ENCODE measurements at places on chromosomes 3 and 15.

DNA sequence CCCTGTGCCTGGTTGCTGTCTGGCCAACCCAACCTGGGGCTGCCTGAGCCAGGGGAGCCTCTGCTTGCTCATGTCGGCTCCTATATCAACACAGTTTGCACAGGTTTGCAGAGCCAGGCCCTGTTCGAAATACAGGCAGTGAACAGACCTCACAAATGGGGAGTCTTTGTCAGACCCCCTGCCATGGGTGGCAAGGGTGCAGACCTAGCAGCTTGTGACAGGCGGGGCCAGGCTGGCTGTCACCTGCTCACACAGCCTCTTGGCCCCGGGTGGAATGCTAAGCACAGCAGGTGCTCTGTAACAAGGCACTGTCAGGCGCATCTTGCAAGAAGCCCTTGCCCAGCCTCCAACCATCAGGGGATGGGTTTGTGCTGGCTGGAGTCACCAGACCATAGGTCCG, 47.3 kb downstream of the BDH1 start:
- DNase-seq: no peak

DNA sequence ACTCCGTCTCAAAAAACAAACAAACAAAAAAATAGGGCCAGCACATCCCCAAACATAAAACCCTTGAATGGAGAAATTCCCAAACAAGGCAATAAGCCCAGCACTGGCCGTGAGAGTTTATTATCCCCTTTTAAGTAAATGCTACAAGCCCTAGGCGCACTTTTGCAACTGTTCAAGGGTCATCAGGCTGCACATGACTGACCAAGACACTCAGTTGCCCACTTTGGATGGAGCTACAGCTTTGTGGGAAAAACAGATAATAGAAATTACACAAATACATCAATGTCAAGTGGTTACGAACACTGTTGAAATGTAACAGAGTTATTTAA, 33.7 kb upstream of the ZNF445 start:
- DNase-seq: no peak

GRCh38 chr3:185470323-185470722, 28.5 kb downstream of the TMEM41A start:
- no peak for DNase-seq

- no peak for DNase-seq
Observed at GRCh38 chr3:188339410-188340295, 185.7 kb downstream of the LPP start.

DNA sequence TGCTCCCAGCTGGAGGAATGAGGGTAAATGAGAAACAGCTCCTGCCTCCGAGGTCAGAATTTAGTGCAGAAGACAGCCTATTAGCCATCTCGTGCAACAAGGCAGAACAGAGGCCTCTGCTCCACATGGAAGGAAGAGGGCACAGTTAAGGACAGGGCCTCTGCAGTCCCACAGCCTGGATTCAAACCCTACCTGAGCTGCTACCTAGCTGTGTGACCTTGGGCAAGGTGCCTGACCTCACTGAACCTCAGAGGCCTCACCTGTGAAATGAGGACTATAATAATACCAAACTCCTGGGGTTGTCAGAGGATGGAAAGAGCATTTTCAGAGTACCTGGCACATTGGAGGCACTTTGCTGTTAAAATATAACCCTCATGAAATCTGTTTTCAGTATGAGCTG, 285.7 kb upstream of the CTNNB1 start:
- DNase-seq: no peak

DNA sequence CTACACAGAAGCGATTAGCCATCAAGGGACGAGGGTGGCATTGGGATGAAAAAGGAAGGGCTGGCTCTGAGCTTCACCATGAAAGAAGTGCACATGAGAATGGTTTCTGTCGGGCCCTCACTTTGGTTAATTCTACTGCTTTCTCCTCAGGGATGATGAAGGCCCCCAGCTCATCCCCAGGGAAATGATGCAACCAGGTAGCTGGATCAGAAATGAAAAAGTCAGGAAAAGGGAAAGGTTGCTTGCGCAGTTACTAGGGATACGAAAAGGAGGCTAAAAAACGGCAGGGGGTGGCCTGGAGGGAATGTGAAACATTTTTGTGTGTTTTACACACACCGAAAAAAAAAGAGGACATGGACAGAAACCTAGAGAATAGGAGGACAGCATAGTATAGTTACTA, 1.4 kb upstream of the SLC27A2 start:
- DNase-seq: no peak

- DNase-seq: no peak
Observed at GRCh38 chr3:13515786-13516759, 32.9 kb upstream of the FBLN2 start.

- no peak for DNase-seq
Observed at GRCh38 chr15:75648156-75649000, 666 bp downstream of the SNX33 start.

GRCh38 chr3:138909904-138910303, 37.0 kb downstream of the FOXL2 start:
- no peak for DNase-seq

GRCh38 chr15:90949979-90950675, 4.6 kb upstream of the RCCD1 start:
- no peak for DNase-seq

DNA sequence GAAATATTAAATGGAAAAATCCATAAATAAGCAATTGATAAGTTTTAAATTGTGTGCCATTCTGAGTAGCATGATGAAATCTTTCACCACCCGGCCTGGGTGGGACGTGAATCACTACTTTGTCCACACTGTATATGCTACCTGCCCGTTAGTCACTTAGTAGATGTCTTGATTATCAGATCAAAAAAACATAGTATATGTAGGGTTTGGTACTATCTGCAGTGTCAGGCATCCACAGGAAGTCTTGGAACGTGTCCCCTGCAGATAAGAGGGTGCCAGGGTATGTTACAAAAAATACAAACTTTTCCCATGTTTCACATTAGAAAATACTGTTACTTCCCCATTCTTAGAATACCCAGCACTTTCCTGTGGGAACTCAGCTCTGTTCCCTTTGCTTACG, 35.2 kb downstream of the FAM81A start:
- DNase-seq: no peak

DNA sequence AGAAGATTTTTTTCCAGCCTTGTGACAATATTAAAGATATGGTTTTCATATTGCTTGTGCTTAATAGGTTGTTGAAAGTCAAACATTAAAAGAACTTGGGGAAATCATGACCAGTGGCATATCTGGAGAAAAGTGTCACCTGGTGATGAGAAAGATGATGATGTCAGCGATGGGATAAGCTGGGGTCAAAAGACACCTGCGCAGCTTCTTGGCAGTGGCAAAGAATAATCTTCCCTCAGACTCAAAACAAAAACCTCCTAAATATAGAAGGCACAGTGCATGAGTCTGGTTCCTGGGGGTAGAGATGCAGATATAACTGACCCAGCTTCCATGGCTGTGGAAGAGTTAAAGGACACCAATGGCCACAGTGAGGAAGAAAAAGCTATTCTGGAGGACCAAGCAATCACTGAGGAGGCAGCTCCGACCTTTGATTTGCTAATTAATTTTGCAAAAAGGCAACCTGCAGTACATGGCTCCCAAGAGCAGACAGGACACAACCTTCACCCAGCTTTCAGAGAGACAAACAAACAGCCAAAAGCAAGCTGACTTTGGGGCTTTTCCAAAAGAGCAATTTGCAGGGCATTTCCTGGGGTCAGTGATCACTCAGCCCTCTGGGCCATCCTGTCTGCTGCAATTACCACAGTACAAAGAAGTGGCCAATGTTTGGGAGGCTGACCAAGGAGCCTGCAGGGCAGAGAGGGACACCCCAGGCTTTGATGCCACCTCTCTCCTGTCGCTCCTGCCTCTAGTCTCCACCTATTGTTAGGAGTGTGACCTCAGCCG, 17.6 kb upstream of the SEMA5B start:
- DNase-seq: no peak

- DNase-seq: no peak
Observed at GRCh38 chr15:62063825-62064635, 2.7 kb upstream of the C2CD4A start.

DNA sequence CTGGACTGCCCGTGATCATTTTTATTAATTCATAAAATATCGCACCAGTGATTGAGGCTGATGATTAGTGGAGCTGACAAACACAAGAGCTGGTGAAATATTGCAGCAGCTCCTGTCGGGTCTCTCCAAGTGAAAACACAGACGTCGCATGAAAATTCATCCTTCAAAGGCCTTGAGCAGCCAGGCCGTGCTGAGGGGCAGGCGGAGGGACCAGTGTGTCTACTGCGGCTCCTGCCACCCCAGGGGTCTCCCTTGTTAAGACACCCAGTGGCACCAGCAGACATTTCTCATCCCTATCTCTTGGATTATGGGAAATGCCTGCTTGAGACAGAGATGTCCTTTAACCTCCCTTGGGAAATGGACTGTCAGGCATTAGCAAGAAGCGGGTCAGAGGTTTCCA, 289.4 kb upstream of the TLE3 start:
- DNase-seq: no peak

DNA sequence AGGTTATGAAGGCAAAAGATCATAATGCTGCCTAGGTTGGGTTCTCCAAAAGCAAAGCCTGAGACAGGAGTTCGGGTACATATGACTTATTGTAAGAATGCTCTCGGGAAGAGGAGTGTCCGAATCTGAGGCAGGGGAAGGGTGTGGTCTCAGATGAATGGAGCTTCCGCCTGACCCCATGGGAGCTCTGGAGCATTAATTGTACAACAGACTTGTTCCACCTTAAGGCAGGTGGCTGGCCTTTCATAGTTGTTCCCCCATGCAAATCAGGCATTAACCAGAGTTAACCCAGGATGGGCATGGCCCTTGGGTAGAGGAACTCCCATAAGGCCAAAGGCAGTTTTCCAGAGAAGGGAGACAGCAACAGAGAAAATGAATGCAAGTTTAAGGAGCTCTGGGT, 170.6 kb downstream of the MYRIP start:
- DNase-seq: no peak

- DNase-seq: no peak
Observed at GRCh38 chr3:188389711-188390342, 235.9 kb downstream of the LPP start.

DNA sequence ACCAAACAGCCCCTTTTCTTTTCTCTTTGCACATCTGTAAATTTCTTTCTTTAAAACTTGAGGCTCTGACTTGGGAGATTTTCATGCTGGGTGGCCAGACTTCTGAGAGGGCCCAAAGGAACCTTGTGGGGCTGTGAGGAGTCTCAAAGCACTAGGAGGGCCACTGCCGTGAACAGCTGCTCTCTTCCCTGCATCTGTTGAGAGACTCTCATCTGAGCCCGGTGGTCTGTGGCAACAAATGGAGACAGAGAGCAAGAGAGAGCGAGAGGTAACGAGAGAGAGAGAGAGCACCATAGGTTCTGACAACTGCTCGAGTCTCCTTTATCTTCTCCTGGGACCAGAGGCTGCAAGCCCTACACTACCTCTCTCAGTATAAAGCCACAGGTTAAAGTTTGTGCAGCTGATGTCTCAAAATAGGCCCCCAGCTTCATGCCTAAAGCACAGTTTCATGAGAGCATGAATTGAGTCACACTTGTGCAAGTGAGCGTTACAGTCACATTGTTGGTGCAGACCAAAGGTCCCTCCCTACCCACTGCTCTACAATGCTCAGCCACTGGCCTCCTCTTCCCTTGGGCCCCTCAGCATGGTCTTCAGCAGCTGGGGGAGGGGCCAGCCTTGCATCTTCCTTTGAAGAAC, 60.7 kb downstream of the ZNF621 start:
- no peak for DNase-seq

- no peak for DNase-seq
Observed at GRCh38 chr3:190666821-190667220, 152.9 kb downstream of the IL1RAP start.

DNA sequence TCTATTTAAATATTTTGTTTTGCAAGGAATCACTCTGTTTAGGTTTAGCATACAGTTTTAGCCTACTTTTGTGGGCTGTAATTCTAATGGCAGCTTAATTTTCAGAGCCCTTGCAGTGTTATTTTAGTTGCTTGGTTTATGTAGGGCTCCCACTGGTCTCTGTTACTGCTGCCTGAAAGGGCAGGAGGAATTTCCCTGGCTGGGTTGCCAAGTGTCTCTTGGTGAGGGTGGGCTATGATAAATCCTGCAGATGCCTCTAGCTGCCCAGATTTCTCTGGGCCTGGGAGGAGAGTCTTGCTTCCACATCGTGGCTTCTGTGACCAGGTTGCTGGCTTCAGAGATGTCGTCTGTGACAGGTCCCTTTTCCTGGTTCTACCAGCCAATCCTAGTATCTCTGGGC, 36.2 kb downstream of the ILDR1 start:
- DNase-seq: no peak

- DNase-seq: no peak
Observed at GRCh38 chr15:25426896-25427610, 11.8 kb downstream of the UBE3A start.

GRCh38 chr15:97350813-97351212, 609.7 kb upstream of the ARRDC4 start:
- no peak for DNase-seq

GRCh38 chr3:136428167-136428566, 178.0 kb downstream of the PCCB start:
- DNase-seq: no peak

DNA sequence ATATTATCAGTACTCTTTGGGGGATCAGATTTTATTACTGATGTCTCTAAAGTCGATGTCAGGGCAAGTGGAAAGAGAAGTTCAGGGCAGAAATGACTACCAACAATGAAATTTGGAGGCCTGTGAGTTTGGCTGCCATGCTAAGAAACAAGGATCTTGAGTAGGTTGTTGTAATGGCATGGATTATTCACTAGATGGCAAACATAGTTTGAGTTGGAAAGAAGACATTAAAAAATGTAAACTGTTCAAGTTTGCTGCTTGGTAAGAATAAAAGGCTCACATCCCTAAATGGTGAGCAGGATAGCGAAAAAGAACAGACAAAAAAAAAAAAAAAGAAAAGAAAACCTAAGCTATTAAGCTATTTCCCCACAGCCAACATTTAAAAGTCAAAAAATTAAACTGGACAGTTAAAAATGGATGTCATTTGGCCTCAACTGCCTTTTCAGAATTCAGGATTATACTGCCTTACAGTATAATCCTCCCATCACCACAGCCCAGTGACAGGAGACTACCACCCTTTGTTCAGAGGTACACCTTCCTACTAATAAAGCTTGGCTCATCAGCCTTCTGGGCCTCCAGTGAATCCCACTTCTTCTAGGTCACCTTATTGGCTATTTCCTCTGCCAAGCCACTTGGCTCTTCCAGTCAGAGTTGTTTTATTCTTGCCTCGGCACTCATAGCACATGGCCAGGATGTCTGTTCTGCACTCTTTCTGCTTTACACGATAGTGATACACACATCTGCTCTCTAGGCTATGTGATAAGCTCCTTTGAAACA, 163.7 kb downstream of the PLD1 start:
- no peak for DNase-seq

DNA sequence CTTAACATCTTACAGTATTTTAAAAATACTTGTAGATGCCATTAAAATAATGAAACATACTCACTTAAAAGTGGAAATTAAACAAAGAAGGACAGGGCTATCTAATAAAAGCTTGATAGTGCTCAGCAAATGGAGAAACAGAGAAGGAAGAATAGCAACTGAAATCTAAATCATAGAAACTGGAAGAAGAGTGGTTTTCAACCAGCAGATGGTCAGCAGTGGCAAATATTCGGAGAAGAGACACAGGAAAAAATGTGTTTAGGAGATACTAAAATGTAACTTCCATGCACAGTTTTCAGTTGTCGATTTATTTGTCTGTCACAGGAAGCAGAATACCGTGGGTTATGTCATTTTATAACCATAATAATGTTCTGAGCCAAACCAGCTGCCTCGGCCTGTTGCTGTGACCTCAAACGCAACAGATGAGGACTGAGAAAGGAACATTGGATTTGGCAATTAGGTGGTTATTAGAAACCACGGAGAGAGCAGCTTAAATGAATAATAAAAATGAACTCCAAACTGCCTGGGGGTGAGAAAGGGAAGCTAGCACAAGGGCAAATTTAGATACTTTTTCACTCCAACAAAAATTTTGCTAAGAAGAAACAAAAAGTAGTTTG, 246.6 kb upstream of the KCNMB2 start:
- DNase-seq: no peak

- no peak for DNase-seq
Observed at GRCh38 chr3:115836944-115837343, 213.6 kb downstream of the GAP43 start.
